Neural crest cell (in vitro differentiated cells): ENCODE measurements at places on chromosomes 11 and 22. TPM values are rescaled to one million over a fixed set of nuclear protein-coding genes. Genes with fewer than 3 reads are reported as not detected.

- peak overlapping the region; percentile 50 for H3K27ac ChIP-seq
- H3K4me3 ChIP-seq = peak overlapping the region; percentile 93
- H3K36me3 ChIP-seq = peaks cover 3% of the 10 kb centered on the region
- peak; percentile 33 for DNase-seq
Measured at GRCh38 chr11:117232911-117233409, 489 bp downstream of the RNF214 start.

DNA sequence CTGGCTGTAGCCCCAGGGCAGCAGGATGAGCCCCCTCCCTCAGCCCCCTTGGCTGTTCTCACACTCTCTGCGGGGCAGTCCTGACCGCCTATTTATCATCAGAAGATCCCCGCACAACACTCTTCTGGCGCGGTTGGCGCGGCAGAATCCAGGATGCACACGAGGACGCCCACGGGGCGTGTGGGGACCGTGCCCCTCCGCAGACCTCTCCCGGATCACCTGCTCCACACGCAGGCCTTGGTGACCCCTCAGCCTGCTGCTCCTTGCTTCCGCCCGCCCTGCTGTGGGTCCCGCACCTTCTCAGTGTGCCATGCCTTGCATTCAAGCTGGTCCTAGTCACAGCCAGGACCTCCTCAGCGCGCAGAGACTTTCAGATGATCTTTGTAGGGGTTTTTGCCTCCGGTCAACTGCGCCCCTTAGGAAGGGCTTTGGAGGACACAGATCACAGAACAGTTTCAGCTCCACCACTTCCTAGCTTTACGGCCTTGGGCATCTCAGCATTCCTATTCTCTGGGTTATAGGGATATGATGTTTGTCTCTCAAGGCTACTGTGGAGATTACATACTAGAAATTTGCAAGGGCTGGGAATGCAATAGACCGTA lies 841 bp upstream of the TUB start:
- peaks cover 39% of the 10 kb centered on the region for H3K4me1 ChIP-seq
- DNase-seq = no peak
- peak overlapping the region; percentile 24 for H3K27ac ChIP-seq
- H3K4me3 ChIP-seq = peak overlapping the region; percentile 87

- DNase-seq = no peak
- H3K27ac ChIP-seq = no peak overlapping the region
- H3K4me1 ChIP-seq = no peaks in the 10 kb centered on the region
- H3K4me3 ChIP-seq = no peak overlapping the region
Measured at GRCh38 chr11:74675761-74676160, 55.5 kb downstream of the CHRDL2 start.

DNA sequence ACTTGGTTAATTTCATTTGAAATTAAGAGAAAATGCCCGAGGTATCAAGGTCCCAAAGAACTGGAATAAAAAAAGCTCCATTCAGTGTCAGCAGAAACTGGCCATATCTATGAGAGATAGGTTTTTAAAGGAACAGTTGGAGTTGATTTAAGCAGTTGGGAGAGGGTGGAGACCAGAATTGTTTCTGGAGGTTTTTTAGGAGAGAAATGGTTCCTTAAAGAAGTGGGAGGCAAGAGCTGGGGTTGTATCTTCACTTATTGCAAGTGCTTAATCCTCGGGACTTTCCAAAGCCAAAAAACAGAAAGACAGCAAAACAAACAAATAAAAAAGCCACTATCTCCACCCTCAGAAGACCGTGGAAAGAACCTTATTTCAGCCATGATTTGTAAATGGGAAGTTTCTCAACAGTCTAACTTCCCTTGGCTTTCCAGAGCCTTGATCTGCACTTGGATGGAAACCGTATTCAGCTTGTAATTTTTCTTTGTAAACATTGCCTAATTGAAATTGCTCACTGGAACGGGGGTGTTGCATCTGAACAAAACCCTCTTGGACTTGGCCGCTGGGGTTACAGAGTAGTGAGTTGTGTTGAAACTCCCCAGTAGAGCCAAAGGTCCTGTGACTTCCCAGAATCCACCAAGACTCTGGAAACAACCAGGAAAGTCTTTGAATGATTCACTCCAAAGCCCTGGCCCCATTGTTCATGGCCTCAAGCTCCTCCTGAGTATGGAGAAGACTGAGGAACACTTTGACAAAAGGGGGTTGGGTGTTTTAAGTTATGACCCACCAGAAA lies 115.6 kb downstream of the SLC1A2 start:
- H3K4me3 ChIP-seq = no peak overlapping the region
- no peaks in the 10 kb centered on the region for H3K27me3 ChIP-seq
- H3K27ac ChIP-seq = no peak overlapping the region

- no peaks in the 10 kb centered on the region for H3K27me3 ChIP-seq
- H3K36me3 ChIP-seq = peaks cover 10% of the 10 kb centered on the region
- H3K4me1 ChIP-seq = peaks cover 45% of the 10 kb centered on the region
- no peak for DNase-seq
Measured at GRCh38 chr22:28397306-28397705, 282.3 kb downstream of the TTC28 start.

DNA sequence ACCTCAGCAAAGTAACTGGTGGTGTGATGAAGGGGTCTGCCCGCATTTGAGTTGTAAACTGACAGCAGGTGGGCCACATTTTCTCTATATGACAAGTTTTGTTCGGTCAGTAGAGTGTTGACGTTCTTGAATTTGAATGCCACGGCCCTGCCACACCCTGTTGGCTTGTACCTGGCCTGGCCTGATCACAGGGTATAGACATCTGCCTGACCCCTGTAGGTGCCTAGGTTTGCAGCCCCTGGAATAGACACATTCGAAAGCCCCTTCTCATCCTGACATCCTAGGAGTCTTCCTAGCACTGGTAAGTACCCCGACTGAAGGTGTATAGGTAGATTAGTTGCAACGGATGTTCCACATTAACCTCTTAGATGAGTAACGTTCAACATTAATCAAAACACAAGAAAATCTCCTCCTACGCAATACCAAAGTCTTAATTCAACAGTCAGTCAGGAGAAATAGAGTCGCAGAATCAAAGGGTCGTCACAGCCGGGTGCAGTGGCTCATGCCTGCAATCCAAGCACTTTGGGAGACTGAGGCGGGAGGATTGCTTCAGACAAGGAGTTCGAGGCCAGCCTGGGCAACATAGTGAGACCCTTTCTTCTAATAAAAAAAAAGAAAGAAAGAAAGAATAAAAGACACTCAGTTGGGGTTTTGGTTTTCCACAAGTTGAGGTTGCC lies 43.6 kb upstream of the CD5 start:
- H3K4me3 ChIP-seq = no peak overlapping the region
- no peak for DNase-seq
- H3K4me1 ChIP-seq = peaks cover 4% of the 10 kb centered on the region
- H3K36me3 ChIP-seq = no peaks in the 10 kb centered on the region

DNA sequence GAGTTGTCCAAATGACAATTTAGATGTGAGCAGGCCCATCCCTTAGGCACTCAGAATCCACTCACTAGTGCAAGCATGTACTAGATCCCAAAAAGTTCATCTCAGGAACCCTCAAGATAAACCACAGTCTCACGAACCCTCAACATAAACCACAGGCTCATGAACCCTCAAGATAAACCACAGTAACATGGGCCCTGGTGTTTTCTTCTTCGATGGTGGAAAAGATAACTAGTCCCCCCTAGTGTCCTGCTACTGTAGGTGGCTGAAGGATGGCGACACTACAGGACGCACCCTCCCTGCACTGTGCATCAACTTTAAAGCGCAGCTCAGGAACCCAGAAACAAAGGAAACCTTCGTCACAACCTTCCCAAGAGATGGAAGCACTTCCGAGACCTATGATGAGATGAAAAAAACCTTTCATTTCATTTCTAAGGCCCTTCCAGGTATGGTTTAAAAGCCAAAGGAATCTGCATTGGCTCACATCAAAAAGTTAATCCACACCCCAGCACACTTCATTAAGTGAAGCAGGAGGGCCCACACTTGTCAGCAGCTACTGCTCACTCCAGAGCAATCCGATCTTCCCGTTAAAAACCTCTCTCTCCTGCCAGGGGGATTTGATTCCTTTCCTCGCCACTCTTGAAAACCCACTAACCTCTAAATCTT lies 2.4 kb downstream of the LARGE1 start:
- H3K36me3 ChIP-seq = peaks cover 3% of the 10 kb centered on the region
- no peak overlapping the region for H3K27ac ChIP-seq
- H3K27me3 ChIP-seq = peaks cover 9% of the 10 kb centered on the region

GRCh38 chr11:126575849-126576248 lies 220.4 kb downstream of the ST3GAL4 start:
- DNase-seq = no peak
- H3K27me3 ChIP-seq = peaks cover 20% of the 10 kb centered on the region
- no peak overlapping the region for H3K4me3 ChIP-seq
- no peak overlapping the region for H3K27ac ChIP-seq

DNA sequence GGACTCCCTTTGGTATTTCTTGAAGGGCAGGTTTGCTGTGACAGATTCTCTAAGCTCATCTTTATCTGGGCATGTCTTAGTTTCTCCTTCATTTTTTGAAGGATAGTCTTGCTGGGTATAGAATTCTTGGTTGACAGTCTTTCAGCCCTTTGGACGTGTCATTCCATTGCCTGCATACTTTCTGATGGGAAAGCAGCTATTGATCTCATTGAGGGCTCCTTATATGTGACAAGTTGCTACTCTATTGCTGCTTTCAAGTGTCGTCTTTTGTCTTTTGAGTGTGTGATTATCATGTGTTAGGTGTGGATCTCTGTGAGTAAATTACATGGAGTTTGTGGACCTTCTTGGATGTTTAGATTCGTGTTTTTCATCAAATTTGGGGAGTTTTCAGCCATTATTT lies 21.9 kb downstream of the IGHMBP2 start:
- peaks cover 56% of the 10 kb centered on the region for H3K36me3 ChIP-seq
- H3K4me3 ChIP-seq = no peak overlapping the region
- no peak overlapping the region for H3K27ac ChIP-seq
- no peaks in the 10 kb centered on the region for H3K4me1 ChIP-seq
- no peaks in the 10 kb centered on the region for H3K27me3 ChIP-seq

- DNase-seq = no peak
- H3K4me1 ChIP-seq = peaks cover 24% of the 10 kb centered on the region
- no peaks in the 10 kb centered on the region for H3K27me3 ChIP-seq
- H3K36me3 ChIP-seq = no peaks in the 10 kb centered on the region
- H3K27ac ChIP-seq = peak overlapping the region; percentile 19
Measured at GRCh38 chr11:8232414-8232813, 31.3 kb downstream of the LMO1 start.

GRCh38 chr11:35461917-35462538 lies 42.7 kb upstream of the SLC1A2 start:
- peaks cover 12% of the 10 kb centered on the region for H3K4me1 ChIP-seq
- no peaks in the 10 kb centered on the region for H3K36me3 ChIP-seq
- H3K27ac ChIP-seq = no peak overlapping the region
- H3K4me3 ChIP-seq = no peak overlapping the region

- H3K36me3 ChIP-seq = no peaks in the 10 kb centered on the region
- no peak for DNase-seq
- no peak overlapping the region for H3K4me3 ChIP-seq
- peaks cover 20% of the 10 kb centered on the region for H3K4me1 ChIP-seq
Measured at GRCh38 chr11:70913715-70914231, 338.6 kb downstream of the SHANK2 start.

- H3K27me3 ChIP-seq = no peaks in the 10 kb centered on the region
- H3K4me3 ChIP-seq = peak overlapping the region; percentile 60
- no peak for DNase-seq
Measured at GRCh38 chr11:62888406-62888805, 7.7 kb downstream of the SLC3A2 start.

DNA sequence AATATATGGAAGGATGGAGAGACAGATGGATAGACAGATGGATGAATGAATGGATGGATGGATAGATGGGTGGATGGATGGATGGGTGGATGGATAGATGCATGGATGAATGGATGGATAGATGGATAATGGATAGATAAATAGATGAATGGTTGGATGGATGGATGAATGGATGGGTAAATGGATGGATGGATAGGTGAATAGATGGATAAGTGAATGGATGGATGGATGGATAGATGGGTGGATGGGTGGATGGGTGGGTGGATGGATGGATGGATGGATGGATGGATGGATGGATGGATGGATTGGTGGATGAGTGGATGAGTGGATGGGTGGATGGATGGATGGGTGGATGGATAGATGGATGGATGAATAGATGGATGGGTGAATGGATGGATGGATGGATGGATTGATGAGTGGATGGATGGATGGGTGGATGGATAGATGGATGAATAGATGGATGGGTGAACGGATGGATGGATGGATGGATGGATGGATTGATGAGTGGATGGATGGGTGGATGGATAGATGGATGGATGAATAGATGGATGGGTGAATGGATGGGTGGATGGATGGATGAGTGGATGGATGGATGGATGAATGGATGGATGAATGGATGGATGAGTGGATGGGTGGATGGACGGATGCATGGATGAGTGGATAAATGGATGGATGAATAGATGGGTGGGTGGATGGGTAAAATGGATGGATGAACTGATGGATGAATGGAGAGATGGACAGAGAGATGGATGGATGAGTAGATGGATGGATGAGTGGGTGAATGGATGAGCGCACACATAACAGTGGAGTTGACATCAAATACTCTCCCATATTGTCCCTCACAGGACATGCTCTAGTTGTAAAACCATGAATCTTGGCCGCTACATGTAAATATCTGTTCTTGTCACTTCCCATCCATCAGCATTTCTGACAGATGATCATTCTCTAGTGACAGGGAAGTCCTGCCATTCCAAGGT lies 8.8 kb downstream of the LSP1 start:
- H3K27me3 ChIP-seq = peaks cover 2% of the 10 kb centered on the region
- no peak overlapping the region for H3K4me3 ChIP-seq
- H3K4me1 ChIP-seq = peaks cover 7% of the 10 kb centered on the region
- DNase-seq = no peak

DNA sequence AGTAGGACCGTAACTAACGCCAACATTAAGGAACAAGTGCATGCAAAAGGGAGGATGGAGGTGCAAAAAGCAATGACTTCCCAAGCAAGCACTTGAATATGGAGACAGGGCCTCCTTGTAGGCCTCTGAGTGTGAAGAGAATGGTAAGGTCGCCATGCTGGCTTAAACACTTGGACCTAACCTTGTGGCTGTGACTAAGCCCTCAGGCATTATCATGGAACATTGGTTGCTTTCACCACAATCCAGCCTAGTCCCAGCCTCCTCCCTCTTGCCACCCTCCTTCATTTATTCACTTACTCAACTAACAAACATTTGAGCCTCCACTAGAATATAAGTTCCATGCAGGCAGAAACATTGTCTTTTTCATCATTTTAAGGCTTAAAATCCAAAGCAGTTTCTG lies 11.9 kb upstream of the SYTL2 start:
- no peaks in the 10 kb centered on the region for H3K27me3 ChIP-seq
- H3K4me1 ChIP-seq = peaks cover 5% of the 10 kb centered on the region
- DNase-seq = no peak
- no peaks in the 10 kb centered on the region for H3K36me3 ChIP-seq

- no peak overlapping the region for H3K27ac ChIP-seq
- no peak overlapping the region for H3K4me3 ChIP-seq
- DNase-seq = no peak
Measured at GRCh38 chr11:95780544-95780943, 9.0 kb downstream of the FAM76B start.

GRCh38 chr11:116901964-116902688 lies 64.7 kb upstream of the APOA1 start:
- H3K36me3 ChIP-seq = peaks cover 17% of the 10 kb centered on the region
- no peak for DNase-seq
- H3K4me3 ChIP-seq = no peak overlapping the region
- peaks cover 7% of the 10 kb centered on the region for H3K4me1 ChIP-seq

The SORL1 gene
- total RNA-seq = 11.8 and 13.8 TPM in 2 replicates

The PANX3 gene
- total RNA-seq = not detected in 2 replicates

The DHCR7 gene
- total RNA-seq = 193 and 208 TPM in 2 replicates

The RGL4 gene
- total RNA-seq = not detected in 2 replicates

The CALCA gene
- total RNA-seq = not detected in 2 replicates

The PLET1 gene
- not detected in 2 replicates for total RNA-seq

The OTOG gene
- total RNA-seq = not detected in 2 replicates

The C1QTNF4 gene
- 18.9 and 21.4 TPM in 2 replicates for total RNA-seq

The PLEKHB1 gene
- 42.6 and 42.7 TPM in 2 replicates for total RNA-seq

The MRPL40 gene
- total RNA-seq = 30.4 and 32.6 TPM in 2 replicates

The JHY gene
- total RNA-seq = 1.9 and 2.3 TPM in 2 replicates

The ANO1 gene
- 0.27 TPM in 1 of 2 replicates, not detected in the other for total RNA-seq

The KCNA4 gene
- 1.2 TPM in 2 replicates for total RNA-seq
